Stimulated activated CD8-positive, alpha-beta memory T cell treated with anti-CD3 and anti-CD28 coated beads, Interleukin-15, amount 100 ng/mL, for 48 hours (primary cell): ENCODE measurements at places on chromosomes 13 and 19.

DNA sequence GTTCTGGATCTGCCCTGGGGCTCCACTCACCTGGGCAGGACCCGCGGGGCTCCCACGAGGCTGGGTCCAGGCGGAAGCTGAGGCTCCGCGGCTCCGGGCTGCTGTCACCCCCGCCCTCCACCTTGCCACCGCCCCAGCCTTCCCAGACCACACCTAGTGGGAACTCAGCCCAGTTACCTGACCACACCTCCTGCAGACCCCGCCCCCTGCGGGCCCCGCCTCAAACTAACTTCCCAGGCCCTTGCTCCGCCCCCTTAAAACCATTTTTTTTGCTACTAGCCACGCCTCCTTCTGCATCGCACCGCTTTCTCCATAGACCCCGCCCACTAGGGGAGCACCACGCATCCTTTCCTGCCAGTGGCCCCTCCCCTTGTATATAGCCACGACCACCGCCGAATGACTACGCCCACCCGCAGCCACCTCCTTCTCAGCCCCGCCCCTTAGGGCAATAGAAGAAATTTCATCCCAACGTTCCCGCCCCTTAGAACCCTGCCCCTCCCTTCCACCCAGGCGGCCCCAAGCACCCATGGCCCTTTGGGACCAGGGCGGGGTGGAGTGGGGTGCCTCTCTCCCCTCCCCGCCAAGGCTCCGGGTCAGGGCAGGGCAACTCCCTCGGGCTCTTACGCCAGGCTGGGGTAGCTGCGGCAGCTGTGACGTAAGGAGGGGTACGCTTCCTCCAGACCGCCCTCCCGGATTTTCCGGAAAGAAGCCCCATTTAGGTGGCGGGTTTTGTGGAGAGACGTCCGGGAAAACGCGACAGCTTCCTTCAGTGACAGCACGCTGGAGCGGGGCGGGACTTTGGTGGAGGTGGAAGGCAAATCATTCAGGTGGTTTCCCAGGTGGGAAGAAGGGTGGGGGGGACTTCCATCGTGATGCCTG is at the start of gene SH2D3A:
SH2D3A (minus strand) TSS at position 79 of the 879 bp plus-strand sequence. CDS start 3,687 bp downstream, outside the sequence.
- peak; percentile 86 for DNase-seq

- DNase-seq, result no peak
Observed at GRCh38 chr19:33878910-33879810, 82.5 kb downstream of the KCTD15 start.

GRCh38 chr13:24618011-24618955 is 61.9 kb upstream of the ATP12A start:
- peak; percentile 75 for DNase-seq

GRCh38 chr19:45245826-45246225 is 619 bp upstream of the EXOC3L2 start:
- DNase-seq, result no peak

GRCh38 chr19:4692251-4693077 is 22.3 kb upstream of the MYDGF start:
- no peak for DNase-seq

GRCh38 chr19:6216996-6217751 is 62.6 kb downstream of the MLLT1 start:
- no peak for DNase-seq

DNA sequence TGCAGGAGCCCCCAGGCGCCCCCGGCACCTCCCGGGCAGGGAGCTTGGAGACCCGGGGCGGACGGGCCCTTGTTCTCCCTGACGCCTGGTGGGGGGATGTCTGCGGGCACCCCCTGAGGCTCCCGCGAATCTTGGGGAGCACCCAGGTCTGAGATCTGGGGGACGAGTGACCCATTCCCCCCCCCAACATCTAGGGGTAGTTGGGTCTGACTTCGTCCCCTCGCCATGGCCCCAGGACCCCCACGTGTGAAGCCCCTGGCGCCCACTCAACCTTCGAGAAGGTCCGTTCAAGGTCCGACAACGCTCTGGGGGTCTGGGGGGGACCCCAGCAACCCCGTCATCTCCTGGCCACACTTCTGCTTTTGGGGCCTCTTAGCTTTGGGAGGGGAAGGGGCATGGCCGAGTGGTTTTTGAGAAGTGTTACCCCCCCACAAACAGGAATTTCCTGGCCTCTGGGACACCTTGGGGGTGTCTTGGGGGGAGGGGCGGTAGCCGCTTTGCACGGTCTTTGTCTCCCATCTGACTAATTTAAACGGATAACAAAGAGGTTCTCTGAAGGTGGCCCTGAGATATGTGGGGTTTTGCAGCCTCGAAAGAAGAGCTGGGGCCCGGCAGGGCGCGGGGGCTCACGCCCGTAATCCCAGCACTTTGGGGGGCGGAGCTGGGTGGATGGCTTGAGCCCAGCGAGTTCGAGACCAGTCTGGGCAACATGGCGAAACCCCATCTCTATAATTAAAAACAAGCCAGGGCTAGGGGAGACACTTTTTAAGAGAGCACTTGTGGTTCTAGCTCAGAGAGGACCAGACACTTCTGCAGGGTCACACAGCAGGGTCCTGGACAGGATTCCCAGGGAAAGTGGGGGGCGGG is 608 bp downstream of the CNN2 start:
- DNase-seq, result no peak

DNA sequence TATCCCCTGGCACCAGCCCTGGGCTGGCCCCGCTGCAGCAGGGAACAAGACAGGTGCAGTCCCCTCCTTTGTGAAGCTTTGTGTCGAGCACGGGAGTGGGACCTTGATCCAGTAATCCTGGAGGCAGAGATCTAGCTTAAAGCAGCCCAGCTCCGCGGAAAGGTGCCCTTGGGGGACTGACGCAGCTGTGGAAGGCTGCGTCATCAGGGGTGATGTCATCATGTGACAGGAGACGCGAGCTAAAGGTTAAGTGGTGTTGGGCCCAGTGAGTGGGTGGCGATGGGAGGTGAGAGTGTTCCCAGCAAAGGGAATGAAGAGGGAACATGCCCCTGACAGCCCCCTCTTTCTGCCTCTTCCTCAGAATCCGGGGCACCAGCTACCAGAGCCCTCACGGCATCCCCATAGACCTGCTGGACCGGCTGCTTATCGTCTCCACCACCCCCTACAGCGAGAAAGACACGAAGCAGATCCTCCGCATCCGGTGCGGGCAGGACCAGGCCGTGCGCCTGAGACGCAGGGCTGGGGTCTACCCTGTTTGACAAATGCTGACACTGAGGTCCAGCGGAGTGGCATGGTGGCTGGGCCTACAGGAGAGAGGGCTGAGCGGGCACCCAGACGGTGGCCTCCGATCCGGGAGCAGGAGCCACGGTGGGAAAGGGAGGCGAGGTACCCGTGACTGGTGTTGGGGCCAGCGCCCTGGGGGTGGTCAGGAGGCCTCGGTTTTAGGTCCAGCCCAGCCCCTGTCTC is 2.6 kb downstream of the LHB start:
- no peak for DNase-seq

DNA sequence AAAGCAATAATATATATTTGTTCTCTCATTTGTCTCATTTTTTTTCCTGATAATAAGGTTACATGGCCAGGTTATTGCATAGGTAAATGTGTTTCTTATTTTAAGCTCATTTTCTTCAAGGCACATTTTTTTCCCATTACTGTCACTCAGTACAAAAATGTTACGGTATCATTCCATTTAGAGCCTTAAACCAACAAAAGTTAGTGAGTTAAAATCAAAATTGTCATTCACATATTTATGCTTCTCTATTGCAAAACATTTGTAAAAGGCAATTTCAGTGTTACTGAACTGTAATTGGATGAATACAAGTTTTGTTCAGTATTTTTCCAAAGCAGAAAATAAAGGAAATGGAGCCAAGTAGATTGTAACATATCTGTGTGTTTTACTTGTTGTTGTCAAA is 117.6 kb upstream of the MAB21L1 start:
- DNase-seq, result no peak

DNA sequence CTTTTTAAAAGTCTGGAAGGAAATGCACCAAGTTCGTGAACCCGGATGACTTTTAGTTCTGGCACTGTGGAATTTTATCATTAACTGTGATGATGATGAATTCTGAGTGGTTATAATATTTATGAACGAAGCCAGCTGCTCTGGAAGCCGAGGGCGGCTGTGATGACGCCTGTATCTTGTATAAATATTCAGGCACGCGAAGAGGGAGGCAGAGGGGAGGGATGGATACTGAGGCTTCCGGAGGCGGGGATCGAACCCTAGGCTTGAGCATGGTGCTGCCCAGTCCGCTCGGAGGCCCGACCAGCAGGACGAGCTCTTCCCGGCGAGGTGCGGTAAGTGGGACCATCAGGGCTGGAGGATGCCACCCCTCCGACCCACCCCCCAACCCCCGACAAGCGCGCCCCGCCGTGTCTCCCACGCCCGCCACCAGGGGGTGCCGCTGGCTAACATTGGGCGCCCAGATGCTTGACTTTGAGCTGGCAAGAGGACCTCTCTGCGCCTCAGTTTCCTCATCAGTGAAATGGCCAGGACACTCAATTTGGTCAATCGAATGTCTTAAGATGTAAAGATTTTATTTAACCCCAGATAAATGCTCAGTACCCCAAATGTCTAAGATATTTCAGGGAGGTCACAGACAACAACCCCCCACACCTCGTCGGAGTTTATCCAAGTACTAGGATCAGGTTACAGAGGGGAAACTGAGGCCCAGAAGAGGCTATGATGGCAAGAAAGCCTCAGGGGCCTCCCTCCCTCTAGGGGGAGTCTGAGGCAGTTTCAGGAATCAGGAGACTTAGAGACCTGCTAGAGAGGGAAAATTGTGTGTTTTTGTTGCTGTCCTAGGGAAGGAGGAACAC is 4.5 kb upstream of the RAB3A start:
- no peak for DNase-seq

DNA sequence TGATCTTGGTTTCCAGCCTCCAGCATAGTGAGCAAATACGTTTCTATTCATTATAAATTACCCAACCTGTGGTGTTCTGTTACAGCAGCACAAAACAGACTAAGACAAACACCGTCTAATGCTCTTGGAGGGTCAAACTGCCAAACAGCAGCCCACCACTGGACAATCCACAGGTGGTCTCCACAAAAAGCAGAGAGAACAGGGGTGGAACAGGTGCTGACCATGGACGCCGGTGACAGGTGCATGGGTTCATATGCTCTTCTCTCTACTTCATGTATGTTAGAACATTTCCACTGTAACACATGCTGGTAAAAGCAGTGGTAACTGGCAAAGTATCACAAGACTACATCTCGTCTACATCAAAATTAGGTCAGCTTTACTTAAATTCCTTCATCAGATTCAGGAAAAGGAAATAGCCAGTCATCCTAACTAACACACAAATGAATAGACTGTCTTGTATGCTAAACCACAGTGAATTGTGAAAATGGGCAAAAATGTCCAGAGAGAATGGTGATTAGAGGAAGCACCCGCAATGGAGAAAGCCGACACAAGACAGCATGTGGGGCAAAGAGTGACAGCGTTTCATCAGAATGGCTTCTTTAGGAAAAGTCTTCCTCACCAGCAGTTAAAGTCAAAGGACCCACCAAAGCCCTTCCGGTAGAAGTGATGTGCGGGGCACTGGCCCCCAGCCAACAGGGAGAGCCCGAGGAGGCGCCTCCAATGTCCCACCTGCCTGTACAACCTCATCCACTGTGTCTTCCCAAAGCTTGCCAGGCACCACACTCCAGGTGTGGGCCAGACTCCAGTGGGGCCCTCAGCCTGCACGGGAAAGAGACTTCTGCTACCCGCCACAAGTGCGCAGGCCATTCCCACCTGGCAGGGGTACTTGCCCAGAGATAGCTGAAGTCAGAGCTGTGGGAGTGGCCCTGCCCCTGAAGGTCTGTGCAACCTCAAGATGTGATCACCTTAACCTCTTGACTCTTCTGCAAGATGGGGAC is 6.5 kb downstream of the CARS2 start:
- DNase-seq, result no peak

DNA sequence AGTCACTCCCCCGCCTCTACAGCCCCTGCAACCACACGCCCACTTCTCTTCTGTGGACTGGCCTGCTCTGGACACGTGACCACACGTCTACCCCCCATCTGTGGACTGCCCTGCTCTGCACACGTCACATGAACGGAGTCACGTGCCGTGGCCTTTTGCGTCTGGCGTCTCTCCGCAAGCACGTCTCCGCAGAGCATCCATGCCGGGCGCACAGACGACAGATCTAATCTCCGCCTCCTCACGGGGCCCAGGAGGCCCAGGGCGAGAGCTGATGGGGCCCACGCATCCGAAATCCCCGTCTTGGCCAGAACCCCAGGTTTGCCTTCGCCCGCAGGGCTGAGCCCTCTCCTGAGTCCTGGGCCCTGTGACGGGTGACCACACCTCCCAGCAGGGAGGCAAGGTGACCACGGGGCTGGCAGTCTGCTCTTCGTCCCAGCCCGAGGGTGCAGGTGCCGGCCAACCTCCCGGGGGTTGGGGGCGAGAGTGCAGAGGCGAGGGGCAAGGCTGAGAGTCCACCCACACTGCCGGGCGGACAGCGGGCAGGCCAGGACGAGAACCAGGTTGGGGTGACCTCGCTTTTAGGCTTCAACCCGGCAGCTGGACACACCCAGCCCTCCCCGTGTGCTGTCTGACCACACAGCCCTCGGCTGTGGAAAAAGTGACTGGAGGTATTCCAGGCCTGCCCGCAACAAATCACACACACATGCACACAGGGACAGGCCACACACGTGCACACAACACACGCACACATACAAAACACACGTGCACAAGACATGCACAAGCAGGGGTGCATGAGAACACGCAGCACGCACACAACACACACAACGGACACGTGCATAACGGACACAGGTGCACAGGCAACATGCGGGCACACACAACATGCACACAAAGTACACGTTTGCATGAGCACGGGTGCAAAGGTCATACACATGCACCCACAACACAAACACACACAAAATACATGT is 3.9 kb downstream of the SBNO2 start:
- no peak for DNase-seq

- DNase-seq, result no peak
Observed at GRCh38 chr13:43235028-43235427, 211.6 kb downstream of the DNAJC15 start.

- DNase-seq, result no peak
Observed at GRCh38 chr13:43058831-43059230, 35.4 kb downstream of the DNAJC15 start.

DNA sequence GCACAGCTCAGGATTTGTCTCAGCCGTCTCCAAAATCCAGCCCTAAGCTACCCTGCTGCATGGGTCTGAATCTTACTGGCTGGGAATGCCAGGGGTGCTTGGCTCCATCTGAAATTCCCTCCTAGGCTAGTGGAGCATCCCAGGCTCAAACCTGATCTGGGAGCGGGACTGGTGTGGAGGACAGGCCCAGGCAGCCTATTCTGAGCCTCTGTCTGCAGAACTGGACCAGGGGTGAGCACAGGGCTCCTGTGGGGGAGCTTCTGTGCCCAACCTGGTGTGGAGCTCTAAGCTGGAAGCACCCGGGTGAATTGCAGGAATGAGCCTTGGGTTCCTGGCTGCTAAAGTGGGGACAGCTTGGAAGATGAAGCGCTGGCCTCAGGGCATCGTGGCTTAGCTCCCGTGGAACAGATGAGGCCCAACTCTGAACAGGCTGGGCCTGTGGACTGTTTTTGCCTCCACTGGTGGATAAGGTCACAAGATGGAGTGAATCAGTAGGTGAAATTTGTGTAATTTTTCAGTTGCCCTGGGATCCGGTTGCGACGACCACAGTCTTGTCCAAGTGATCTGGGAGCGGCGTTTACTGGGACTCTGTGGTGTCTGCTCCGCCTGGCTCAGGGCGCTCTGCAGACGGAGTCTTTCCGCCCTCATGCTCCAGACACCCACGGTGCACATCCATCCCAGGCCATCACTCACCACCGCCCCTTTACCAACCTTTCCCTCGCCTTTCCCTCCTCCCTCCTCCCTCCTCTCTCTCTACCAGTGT is 79.5 kb downstream of the TEX29 start:
- no peak for DNase-seq

- no peak for DNase-seq
Observed at GRCh38 chr19:41373993-41374392, 2.3 kb upstream of the TMEM91 start.

GRCh38 chr19:9166846-9167245 is 11.9 kb upstream of the OR7D2 start:
- no peak for DNase-seq
